ENCODE measurements at places on chromosomes 7 and 10.

GRCh38 chr10:77919713-77920108, 6.8 kb downstream of the DLG5 start:
- DNase-seq: no peak

GRCh38 chr10:44511166-44511565, 126.3 kb upstream of the CXCL12 start:
- no peak for DNase-seq

DNA sequence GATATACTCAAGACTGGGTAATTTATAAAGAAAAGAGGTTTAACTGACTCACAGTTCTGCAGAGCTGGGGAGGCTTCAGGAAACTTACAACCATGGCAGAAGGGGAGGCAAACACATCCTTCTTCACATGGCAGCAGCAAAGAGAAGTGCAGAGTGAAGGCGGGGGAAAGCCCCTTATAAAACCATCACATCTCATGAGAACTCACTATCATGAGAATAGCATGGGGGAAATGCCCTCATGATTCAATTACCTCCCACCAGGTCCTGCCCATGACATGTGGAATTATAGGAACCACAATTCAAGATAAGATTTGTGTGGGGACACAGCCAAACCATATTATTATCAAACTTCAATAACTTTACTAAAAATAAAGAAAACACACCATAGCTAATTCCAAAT, 30.4 kb upstream of the JAZF1 start:
- DNase-seq: no peak

DNA sequence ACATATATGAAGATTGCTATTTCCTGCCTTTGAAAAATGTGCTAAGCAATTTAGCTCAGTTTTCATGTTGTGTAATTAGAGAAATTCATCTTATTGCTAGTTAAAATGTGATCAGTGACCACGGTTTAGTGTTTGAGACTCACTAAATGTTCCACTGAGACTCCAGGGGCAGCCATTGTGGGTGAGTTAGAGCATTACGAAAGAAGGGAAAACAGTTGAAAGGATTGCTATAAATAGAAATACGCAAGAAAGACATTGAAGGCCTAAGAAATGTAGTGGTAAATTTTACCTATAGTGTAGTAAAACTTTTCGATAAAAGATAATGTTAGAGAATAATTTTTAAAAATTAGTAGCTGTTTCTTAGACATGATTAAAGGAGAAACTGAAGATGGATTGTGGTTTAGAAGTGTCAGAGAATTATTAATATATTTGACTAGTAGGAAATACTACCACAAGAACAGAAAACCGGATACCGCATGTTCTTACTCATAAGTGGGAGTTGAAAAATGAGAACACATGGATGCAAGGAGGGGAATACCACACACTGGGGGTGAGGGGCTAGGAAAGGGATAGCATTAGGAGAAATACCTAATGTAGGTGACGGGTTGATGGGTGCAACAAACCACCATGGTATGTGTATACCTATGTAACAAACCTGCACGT, 394.5 kb downstream of the SEMA3D start:
- no peak for DNase-seq

GRCh38 chr10:24313283-24313682, 104.3 kb downstream of the KIAA1217 start:
- DNase-seq: no peak

- DNase-seq: no peak
Measured at GRCh38 chr10:26372513-26373354, 65.4 kb upstream of the APBB1IP start.

- DNase-seq: no peak
Measured at GRCh38 chr7:140084972-140085371, 22.2 kb upstream of the PARP12 start.

GRCh38 chr10:31186225-31187000, 132.6 kb upstream of the ZEB1 start:
- DNase-seq: no peak

DNA sequence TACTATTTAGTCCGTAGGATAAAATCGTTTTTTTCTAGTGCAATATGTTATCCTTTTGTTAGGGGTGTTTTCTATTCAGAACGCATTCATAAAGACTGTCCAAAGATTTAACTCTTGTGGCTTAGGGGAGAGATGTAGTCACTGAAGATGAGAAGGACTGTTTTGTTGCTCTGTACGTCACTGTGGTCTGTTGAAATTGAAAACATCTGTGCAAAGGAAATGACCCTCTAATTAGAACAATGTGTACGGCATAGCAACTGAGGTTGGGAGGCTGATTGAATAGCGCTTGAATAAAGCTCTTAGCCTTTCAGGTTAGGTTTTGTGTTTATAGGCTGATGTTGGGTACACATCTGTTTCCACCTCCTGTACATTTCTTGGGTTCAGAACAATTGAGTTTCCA, 453.4 kb upstream of the AKR1E2 start:
- peak; percentile 93 for DNase-seq

- DNase-seq: no peak
Measured at GRCh38 chr7:32147546-32148268, 77.5 kb upstream of the PDE1C start.

GRCh38 chr10:105726149-105726548, 1085.1 kb downstream of the SORCS3 start:
- no peak for DNase-seq

DNA sequence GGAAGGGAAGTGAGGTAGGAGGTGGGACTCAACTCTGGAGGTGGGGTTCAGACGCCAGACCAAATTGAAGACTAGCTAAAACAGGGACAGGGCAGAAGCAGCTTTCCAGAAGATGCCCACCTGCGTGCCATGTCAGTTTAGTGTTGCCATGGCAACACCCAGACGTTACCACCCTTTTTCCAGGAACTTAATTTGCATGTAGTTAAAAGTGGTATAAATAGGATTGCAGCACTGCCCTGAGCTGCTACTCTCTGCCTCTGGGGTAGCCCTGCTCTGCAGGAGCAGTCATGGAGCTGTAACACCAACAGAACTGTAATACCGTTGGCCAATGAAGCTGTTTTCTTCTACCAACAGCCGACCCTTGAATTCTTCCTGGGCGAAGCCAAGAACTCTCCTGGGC, 93.8 kb downstream of the PRKCQ start:
- no peak for DNase-seq

GRCh38 chr7:99362801-99363200, 11.7 kb upstream of the ARPC1B start:
- no peak for DNase-seq

- DNase-seq: no peak
Measured at GRCh38 chr7:137880432-137880831, 33.7 kb upstream of the DGKI start.

DNA sequence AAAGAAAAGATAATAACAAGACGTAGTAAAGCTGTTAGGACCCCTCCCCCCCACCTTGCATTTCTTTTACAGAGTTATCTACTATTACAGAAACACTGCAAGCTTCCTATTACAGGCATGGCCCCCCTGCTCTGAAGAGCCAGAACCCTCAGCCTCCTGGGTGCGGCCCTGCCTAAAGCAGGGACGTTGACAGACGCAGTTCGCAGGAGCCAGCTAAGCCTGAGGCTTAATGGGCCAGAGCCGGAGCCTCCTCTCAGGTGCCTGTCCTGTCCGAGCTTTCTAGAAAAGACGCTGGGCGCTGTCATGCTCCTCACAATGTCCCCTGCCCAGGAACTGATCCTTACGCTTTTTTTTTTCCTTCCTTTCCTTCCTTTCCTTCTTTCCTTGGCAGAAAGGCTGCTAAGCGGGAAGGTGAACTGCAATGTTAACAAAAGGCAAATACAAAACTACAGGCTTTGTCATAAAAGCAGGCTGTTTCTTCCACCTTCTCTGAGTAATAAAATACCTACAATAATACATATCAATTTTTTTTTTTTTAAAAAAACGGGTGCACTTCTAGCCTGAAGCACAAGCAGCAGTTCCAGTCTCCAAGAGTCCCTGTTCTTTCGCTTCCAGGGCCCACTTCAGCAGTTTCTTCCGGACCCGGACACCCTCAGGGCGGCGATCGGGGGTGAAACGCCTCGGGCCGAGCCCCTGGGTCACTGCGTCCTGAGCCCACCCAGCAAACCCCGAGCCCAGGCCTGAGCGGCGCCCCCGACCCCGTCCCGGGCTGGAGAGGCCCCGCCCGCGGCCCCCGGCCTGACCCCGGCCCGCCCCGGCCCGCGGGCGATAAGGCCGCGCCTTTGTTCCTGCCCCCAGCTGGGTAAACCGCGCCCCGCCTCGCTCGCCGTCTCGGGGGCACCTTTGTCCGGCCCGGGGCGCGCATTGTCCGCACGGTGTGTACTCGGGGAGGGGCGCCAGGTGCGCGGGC, 11.2 kb downstream of the MNX1 start:
- no peak for DNase-seq
